ENCODE measurements at places on chromosomes 5 and 9.
A peak's percentile ranks its signal among the peaks of the same experiment; 100 is the strongest.

DNA sequence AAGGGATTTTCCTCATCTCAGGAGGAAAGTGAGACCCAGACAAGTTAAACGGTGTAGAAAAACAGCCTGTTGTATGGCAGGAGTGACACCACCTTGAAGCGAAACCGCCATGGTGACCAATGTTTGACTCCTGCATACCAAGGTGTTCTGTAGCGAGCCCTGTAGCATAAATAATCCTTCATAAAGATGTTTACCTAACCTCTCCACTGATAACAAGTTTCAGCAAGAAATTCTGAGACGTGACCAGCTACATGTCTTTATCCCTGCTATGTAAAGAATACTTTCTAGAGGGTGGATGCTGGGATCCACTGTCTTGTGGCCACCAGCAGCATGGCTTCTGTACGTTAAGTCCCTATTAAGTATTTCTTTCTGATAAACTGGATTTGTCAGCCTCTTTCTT lies 148.1 kb downstream of the MPDZ start:
- DNase-seq: no peak

GRCh38 chr9:69120380-69121154 lies 53.5 kb upstream of the TJP2 start:
- peak; percentile 93 for DNase-seq

DNA sequence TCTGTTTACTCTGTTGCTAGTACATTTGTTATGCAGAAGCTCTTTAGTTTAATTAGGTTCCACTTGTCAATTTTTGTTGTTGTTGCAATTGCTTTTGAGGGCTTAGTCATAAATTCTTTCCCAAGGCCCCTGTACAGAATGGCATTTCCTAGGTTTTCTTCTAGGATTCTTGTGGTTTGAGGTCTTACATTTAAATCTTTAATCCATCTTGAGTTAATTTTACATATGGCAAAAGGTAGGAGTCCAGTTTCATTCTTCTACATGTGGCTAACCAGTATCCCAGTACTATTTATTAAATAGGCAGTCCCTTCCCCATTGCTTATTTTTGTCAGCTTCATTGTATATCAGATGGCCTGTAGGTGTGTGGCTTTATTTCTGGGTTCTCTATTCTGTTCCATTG lies 792.4 kb downstream of the PTPRD start:
- no peak for DNase-seq

DNA sequence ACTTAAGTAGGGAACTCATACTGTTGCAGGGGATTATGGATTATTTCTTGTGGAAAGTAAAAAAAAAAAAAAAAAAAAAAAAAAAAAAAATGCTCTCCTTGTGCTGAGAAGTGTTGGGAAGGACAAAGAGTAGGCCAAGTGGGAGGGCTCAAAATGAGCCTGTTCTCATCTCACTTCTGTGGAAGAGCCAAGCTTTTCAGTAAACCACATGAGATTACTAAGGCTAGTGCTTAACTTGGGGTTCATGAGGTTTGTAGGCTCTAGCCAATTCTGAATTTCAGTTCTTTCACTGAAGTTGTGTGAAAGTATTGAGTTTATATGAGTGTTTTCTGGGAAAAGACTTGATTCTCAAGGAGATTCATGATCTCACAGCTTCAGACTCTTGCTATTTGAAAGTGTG lies 23.0 kb upstream of the CEP78 start:
- DNase-seq: no peak

GRCh38 chr9:128484686-128485413 lies 19.7 kb upstream of the GLE1 start:
- DNase-seq: no peak

DNA sequence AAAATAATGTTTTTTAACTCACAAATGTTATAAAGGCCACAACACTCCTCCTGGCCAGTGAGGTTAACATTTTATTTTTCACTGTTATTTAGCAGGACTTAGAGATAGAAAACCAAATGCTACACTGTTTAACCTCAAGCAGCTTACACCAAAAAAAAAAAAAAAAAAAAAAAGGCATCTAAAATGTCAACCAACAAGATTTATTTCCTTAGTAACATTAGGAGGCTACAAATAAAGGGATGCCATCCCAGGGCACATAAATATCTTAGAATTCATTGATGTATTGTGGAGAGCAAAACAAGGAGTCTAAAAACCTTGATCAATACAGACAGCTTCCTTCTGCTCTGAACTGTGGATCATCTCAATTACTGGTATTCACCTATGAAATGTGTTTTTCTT lies 53.7 kb downstream of the ELAVL2 start:
- DNase-seq: no peak

- no peak for DNase-seq
Observed at GRCh38 chr5:66904189-66904588, 292.4 kb downstream of the CD180 start.

DNA sequence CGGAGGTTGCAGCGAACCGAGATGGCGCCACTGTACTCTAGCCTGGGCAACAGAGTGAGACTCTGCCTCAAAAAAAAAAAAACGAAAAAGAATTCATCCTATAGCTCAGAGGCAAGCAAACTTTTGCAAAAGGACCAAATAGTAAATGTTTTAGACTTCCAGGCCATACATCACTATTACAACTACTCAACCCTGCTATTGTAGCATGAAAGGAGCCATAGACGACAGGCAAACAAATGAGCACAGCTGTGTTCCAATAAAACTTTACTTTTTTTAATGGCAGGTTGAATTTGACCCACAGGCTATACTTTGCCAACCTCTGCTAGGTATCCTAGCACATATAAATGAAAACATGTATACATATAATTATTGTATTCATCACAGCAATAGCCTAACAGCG lies 58.9 kb upstream of the SLC30A5 start:
- DNase-seq: no peak

- no peak for DNase-seq
Observed at GRCh38 chr9:116157436-116158138, 4.0 kb downstream of the PAPPA start.

DNA sequence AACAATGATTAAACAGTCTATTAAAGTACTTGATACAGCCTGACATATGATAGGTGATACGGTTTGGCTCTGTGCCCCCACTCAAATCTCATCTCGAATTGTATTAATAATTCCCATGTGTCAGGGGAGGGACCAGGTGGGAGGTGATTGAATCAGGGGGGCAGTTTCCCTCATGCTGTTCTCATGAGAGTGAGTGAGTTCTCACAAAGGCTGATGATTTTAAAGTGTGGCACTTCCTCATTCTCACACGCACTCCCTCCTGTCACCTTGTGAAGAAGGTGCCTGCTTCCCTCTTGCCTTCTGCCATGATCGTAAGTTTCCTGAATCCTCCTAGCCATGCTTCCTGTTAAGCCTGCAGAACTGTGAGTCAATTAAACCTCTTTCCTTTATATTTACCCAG lies 40.1 kb upstream of the TARS1 start:
- DNase-seq: peak; percentile 25

- no peak for DNase-seq
Observed at GRCh38 chr5:173736923-173737412, 120.5 kb upstream of the BOD1 start.

Data from PC-9 (cell line).